ENCODE measurements at places on chromosomes 2 and 18.

- DNase-seq = no peak
These were observed 105.6 kb upstream of the EPHA4 start for GRCh38 chr2:221677688-221678087.

DNA sequence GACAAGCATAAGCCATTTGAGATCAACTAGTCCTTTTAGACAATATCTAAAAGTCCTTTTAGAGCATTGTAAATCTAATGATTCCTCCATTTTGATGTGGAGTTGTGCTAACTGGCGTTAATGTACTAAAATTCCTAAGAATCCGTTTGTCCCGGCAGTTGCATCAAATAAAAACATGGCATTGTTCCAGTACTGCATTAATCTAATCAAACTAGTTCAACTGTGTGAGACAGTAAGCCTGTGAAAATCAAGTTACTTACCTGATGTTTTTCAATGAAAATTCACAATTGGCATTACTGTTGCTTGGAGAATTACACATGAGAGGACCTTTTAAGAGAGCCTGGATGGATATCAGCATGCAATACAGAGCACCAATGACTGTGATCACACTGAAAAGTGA, 13.3 kb downstream of the TM4SF20 start:
- DNase-seq = no peak

DNA sequence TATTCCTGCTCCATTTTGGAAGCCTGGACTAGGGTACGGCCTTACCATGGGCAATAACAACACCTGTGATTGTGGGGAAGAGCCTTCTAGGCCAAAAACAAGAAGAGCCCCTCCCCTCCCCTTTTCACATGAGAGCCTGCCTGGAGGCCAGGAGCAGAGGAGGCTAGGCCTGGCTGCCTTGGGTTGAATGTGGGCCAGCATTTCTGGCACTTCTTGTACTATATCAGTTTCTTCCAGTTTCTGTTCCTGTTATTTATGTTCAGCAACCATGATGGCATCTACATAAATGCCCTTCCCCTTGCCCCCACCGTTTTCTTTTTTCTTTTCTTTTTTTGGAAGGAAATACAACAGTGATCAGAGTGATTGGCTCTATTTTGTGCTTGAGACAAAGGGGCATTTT, 58.4 kb downstream of the KCTD18 start:
- DNase-seq = no peak

GRCh38 chr2:7292154-7292691, 375.0 kb downstream of the RNF144A start:
- no peak for DNase-seq

DNA sequence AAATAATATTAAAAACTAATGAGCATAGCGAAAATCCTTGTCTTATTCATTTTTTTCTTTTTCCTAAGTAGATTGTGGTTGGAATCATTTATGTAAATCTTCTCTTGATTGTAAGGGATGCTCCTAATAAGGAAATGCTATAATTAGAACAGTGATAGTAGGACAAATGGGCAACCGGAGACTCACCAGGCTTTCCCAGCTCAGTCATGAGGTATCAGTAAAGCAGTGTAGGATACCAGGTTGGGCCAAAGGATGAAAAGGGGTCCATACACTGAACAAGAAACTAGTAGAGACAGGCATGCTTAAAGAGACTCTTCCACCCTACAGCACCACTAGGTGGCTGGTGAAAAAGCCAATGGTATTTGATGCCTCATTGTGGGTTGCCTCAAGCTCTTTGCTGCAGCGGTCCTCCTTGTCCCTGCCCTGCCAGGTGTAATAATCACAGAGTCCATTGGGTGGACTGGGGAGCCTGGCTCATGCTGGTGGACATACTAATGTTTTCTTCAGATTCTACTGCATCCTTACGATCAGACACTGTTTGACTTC, 71.4 kb upstream of the FAM98A start:
- no peak for DNase-seq

DNA sequence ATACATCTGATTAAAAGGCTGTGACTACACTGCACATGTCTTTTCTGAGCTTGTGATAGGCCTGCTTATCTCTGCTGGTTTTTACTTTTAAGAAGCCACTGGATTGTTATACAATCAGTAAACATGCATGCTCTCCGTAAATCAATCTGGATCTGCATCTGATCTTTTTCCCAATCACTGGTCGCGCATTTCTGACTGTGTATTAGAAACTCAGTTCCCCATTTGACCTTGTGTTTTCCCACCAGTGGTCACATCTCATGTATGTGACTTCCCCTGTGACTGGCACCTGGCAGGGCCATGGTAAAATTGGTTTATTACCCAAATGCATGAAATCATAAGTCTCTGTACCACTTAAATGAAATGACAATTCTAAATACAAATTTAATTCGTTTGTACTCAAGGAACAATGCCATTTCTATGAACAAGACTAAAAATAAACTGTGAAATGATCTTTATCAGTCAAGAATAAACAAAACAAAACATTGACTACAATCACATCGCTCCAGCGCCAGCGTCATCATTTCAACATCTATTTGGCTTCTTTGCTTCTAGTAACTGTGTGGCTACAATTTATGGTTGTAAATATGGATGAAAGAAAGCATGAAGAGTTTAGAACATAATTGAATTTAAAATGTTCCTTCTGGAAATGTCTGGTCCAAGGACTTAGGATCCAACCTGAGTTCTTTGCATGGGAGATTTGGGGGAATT, 396.6 kb upstream of the TRIB2 start:
- DNase-seq = no peak

DNA sequence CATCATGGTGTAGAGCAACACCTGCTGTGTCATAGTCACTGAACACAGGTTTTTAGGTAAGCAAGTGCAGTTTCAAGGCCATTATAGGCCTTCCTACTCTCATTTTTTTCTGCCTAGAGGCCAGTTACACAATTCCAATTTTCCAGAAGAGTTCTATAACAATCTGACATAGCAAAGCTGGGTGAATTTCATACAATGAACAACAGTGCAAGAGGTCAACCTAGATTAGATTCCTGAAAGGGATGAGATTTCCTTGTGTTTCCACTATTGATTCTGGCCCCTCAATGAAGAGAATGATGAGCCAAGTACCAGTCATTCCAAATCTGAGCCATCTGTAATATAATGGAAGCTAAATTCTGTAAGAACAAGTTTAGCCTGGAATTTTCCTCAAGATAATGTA, 15.3 kb upstream of the CD28 start:
- DNase-seq = no peak

GRCh38 chr2:64812285-64812684, 158.6 kb upstream of the SERTAD2 start:
- DNase-seq = no peak

GRCh38 chr18:24987303-24988252, 364.4 kb downstream of the ZNF521 start:
- DNase-seq = no peak

Measured in AG04449 (cell line).